ENCODE measurements at places on chromosomes 12 and 14. TPM values are rescaled to one million over a fixed set of nuclear protein-coding genes. Genes with fewer than 3 reads are reported as not detected.

GRCh38 chr14:36275741-36276140 is 44.7 kb downstream of the MBIP start:
- H3K27ac ChIP-seq = no peak overlapping the region
- no peak overlapping the region for H3K4me3 ChIP-seq
- H3K27me3 ChIP-seq = no peaks in the 10 kb centered on the region
- peaks cover 11% of the 10 kb centered on the region for H3K4me1 ChIP-seq
- H3K36me3 ChIP-seq = no peaks in the 10 kb centered on the region

The CEP290 gene
- total RNA-seq = 31.9 TPM

The CD27 gene
- total RNA-seq = not detected

DNA sequence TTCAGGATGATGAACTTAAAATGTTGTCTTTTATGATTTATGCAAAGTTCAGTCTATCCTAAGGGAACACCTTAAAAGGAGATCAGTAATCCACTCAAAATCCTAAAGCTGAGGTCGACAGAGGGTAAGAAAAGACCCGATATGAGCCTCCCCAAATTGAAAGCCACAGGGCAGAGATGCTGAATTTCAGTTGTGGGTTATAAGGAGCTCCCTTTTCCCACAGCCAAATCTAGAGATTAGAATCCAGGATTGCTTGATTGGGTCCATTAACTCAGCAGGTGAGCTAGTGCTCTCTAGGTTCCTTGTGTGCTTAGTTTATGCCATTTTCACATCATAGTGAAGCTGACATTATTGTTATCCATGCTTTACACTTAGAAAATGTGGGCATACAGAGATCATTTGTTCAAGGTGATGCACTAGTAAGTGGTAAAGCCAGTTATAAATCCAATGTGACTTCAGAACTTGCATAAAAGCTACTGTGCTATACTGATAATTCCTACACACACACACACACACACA is 417.5 kb downstream of the TMEM117 start:
- no peaks in the 10 kb centered on the region for H3K36me3 ChIP-seq
- H3K27me3 ChIP-seq = no peaks in the 10 kb centered on the region
- no peaks in the 10 kb centered on the region for H3K4me1 ChIP-seq
- H3K4me3 ChIP-seq = no peak overlapping the region

DNA sequence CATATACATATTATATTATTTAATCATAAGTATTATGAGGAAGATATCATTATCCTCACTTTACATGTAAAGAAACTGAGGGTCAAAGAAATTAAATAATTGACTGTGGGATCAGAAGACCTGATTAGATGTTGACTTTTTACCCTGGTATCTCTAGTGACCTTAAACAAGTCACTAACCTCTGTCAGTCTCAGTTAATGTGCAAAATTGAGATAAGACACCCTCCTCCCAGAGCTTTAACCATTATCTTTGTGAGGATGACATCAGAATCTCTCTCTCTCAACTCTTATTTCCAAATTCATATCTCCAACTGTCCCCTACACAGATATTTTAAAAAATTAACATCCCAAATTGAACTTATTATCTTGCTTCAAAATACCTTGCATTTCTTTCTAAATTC is 177.8 kb downstream of the KLHL28 start:
- DNase-seq = no peak
- no peaks in the 10 kb centered on the region for H3K27me3 ChIP-seq
- H3K27ac ChIP-seq = no peak overlapping the region
- peaks cover 10% of the 10 kb centered on the region for H3K4me1 ChIP-seq

The PTPN21 gene
- 21.5 TPM for total RNA-seq

GRCh38 chr12:1355396-1355795 is 239.0 kb downstream of the FBXL14 start:
- DNase-seq = no peak
- H3K4me3 ChIP-seq = no peak overlapping the region
- H3K4me1 ChIP-seq = no peaks in the 10 kb centered on the region
- no peaks in the 10 kb centered on the region for H3K27me3 ChIP-seq
- H3K27ac ChIP-seq = no peak overlapping the region

The GALC gene
- 31.8 TPM for total RNA-seq

GRCh38 chr12:125187780-125188741 is 122.8 kb downstream of the AACS start:
- peaks cover 81% of the 10 kb centered on the region for H3K27me3 ChIP-seq
- peak overlapping the region; percentile 70 for H3K4me3 ChIP-seq
- H3K4me1 ChIP-seq = peaks cover 24% of the 10 kb centered on the region
- H3K36me3 ChIP-seq = no peaks in the 10 kb centered on the region
- H3K27ac ChIP-seq = no peak overlapping the region

DNA sequence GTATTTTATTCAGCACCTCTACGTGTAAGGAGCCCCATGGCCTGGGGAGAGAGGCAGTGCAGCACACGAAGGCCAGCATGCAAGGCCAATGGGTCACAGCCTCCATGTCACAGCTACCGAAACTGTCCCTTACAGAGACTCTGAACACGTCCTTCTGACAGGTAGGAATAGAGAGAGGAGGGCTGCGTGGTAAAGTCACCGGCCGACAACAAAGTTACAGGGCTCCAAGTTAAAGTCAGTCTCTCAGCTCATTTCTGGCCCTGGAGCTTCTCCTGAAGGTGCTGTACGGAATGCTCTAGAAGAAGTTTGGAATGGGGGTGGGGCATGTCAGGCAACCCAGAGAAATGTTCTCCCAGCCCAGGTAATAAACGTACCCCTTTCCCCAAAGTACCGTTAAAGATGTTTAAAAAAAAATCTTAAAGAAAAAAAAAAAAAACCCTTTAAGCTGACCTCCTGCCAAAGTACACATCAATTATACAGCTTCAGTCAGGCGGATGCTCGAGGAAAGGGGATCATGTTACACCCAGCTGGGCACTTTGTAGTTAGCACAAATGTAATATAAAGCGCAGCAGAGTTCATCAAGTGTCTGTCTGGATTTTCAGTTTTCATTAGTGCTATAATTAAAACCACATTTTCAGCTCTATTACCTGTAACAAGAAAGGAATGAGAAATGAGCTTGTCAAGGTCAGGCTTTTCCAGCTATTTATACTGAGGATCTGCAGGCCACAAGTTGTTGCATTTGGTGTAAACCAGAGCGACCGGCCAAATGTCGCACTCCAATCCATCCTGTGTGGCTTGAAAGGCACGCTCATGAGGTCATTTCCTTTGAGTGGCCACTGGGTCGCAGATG is 53.3 kb upstream of the CDKN3 start:
- H3K27ac ChIP-seq = no peak overlapping the region
- H3K4me1 ChIP-seq = peaks cover 9% of the 10 kb centered on the region
- no peaks in the 10 kb centered on the region for H3K27me3 ChIP-seq
- no peak for DNase-seq
- H3K36me3 ChIP-seq = no peaks in the 10 kb centered on the region

The DDX47 gene
- total RNA-seq = 154 TPM

GRCh38 chr12:39467432-39467870 is 24.5 kb upstream of the KIF21A start:
- no peak overlapping the region for H3K27ac ChIP-seq
- H3K36me3 ChIP-seq = no peaks in the 10 kb centered on the region
- no peaks in the 10 kb centered on the region for H3K4me1 ChIP-seq

GRCh38 chr12:8970432-8970831 is 18.9 kb upstream of the KLRG1 start:
- H3K27ac ChIP-seq = no peak overlapping the region
- H3K4me3 ChIP-seq = no peak overlapping the region
- no peaks in the 10 kb centered on the region for H3K36me3 ChIP-seq
- no peak for DNase-seq
- no peaks in the 10 kb centered on the region for H3K27me3 ChIP-seq
- no peaks in the 10 kb centered on the region for H3K4me1 ChIP-seq

- H3K27ac ChIP-seq = no peak overlapping the region
- no peaks in the 10 kb centered on the region for H3K36me3 ChIP-seq
- no peak for DNase-seq
Observed at GRCh38 chr14:64636980-64637429, 67.2 kb upstream of the PLEKHG3 start.

DNA sequence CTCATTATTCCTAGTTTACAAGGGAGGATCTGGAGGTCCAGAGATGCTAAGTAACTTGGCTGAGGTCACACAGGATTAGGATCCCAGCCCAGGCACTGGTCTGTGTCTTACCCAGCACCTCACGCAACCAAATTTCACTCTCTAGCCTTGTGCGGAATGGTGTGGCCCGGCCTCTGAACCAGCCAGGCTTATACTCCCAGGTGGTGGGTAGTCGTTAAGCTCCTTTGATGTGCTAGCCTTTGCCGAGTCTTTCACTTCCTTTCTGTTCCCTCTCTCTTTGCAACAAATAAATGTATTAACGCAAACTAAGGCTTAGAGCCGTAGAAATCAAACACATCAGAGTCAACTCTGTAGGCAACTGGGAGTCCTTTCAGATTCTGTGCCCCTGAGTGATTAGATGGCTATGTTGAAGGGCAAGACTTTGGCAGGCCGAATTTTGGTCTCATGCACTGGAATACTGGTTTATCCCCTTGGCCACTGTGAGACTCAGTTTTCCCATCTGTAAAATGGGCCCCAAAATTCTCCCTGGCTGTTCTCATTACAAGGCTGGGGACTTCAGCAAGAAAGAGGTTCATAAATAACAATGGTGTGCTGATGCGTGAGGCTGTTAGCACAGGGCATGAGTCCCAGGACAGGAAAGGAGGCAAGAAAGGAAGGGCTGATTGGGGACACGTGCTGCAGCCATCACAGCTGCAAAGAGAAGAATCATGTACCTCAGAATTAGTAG is 126.3 kb downstream of the AACS start:
- H3K36me3 ChIP-seq = no peaks in the 10 kb centered on the region
- H3K4me3 ChIP-seq = no peak overlapping the region
- H3K4me1 ChIP-seq = peaks cover 6% of the 10 kb centered on the region
- no peak for DNase-seq

The POLE2 gene
- 25.5 TPM for total RNA-seq

GRCh38 chr12:108784270-108784669 is 53.0 kb upstream of the CORO1C start:
- H3K27me3 ChIP-seq = no peaks in the 10 kb centered on the region
- H3K36me3 ChIP-seq = peaks cover 29% of the 10 kb centered on the region
- H3K27ac ChIP-seq = peak overlapping the region; percentile 4
- H3K4me3 ChIP-seq = no peak overlapping the region

The VASH1 gene
- 11.4 TPM for total RNA-seq

GRCh38 chr12:21221778-21222177 is 90.8 kb downstream of the SLCO1B1 start:
- H3K36me3 ChIP-seq = no peaks in the 10 kb centered on the region
- no peak overlapping the region for H3K27ac ChIP-seq
- H3K4me1 ChIP-seq = no peaks in the 10 kb centered on the region
- H3K4me3 ChIP-seq = no peak overlapping the region
- no peaks in the 10 kb centered on the region for H3K27me3 ChIP-seq

The LDHB gene
- total RNA-seq = 1,839 TPM

The CLEC1B gene
- total RNA-seq = not detected

The GPX2 gene
- total RNA-seq = 3.7 TPM

DNA sequence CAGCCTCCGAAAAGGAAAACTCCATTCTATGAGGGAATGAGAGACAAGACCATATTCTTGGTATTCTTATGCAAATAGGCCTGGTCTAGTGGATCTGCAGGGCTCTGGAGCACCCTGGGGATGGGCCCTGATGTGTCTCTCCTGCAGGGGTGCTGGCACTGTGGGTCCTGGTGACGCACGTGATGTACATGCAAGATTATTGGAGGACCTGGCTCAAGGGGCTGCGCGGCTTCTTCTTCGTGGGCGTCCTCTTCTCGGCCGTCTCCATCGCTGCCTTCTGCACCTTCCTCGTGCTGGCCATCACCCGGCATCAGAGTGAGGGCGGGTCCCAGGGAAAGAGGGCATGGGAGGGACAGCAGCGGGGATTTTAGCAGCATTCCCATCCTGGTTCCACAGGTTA is 5.8 kb downstream of the SLC48A1 start:
- H3K4me1 ChIP-seq = no peaks in the 10 kb centered on the region
- DNase-seq = no peak
- H3K36me3 ChIP-seq = peaks cover 14% of the 10 kb centered on the region
- no peak overlapping the region for H3K27ac ChIP-seq
- peaks cover 4% of the 10 kb centered on the region for H3K27me3 ChIP-seq
- no peak overlapping the region for H3K4me3 ChIP-seq

The NEUROD4 gene
- total RNA-seq = not detected

DNA sequence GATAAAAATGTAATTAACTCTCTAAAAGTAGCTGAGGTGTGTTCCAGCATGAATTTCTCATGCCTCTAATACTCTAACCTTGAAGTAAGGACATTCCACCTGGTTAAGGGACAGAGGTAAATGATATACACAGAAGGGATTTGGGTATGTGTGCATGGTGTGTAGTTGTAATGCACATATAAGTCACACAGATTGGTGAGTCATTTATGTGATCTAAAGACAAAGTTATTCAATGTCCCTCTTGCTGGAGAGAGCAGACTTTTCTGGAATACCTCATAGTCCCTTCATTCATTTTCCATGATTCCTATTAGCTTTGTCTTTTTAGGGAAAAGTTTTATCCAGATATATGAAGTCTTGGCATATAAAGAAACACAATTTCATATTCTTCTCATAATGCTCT is 234.9 kb downstream of the SNAPC1 start:
- H3K27me3 ChIP-seq = no peaks in the 10 kb centered on the region
- H3K36me3 ChIP-seq = no peaks in the 10 kb centered on the region
- no peak for DNase-seq
- no peak overlapping the region for H3K27ac ChIP-seq
- H3K4me3 ChIP-seq = no peak overlapping the region

DNA sequence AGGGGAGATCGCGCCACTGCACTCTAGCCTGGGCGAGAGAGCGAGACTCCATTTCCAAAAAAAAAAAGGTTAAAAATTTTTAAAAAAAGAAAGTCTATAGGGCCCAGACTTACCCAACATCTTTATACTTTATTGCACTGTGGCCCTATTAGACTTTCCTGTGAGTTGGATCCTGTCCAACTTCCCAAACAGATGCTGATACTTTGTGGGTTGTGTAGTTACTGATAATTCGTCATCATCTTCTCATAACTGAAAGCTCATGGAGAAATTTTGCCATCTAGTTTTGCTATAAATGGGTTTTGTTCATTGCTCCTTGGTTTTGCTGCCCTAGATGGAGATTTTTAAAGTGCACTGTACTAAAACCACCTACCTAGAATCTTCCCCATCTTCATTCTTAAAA is 31.1 kb downstream of the APOBEC1 start:
- no peak overlapping the region for H3K27ac ChIP-seq
- no peaks in the 10 kb centered on the region for H3K4me1 ChIP-seq

- no peak overlapping the region for H3K4me3 ChIP-seq
- H3K27ac ChIP-seq = no peak overlapping the region
- DNase-seq = no peak
- H3K36me3 ChIP-seq = peaks cover 60% of the 10 kb centered on the region
- no peaks in the 10 kb centered on the region for H3K27me3 ChIP-seq
- no peaks in the 10 kb centered on the region for H3K4me1 ChIP-seq
Observed at GRCh38 chr12:112175361-112176155, 50.2 kb downstream of the TRAFD1 start.

The FAM186B gene
- total RNA-seq = 0.57 TPM

- H3K27ac ChIP-seq = no peak overlapping the region
- no peaks in the 10 kb centered on the region for H3K27me3 ChIP-seq
- H3K36me3 ChIP-seq = no peaks in the 10 kb centered on the region
Observed at GRCh38 chr12:77388445-77389265, 323.3 kb upstream of the E2F7 start.

GRCh38 chr14:53563628-53564027 is 393.0 kb downstream of the BMP4 start:
- no peak overlapping the region for H3K4me3 ChIP-seq
- H3K27me3 ChIP-seq = no peaks in the 10 kb centered on the region
- no peaks in the 10 kb centered on the region for H3K36me3 ChIP-seq
- H3K27ac ChIP-seq = no peak overlapping the region

Measured in endodermal cell (in vitro differentiated cells).